ENCODE measurements at places on chromosomes 3 and 15. TPM values are rescaled to one million over a fixed set of nuclear protein-coding genes. Genes with fewer than 3 reads are reported as not detected.

Gene ALG1L2
- total RNA-seq = not detected

Gene ACP3
- 65.7 TPM for total RNA-seq

Gene FBXW12
- total RNA-seq = not detected

Gene TTLL13
- total RNA-seq = not detected

Gene LRRN1
- total RNA-seq = 7.5 TPM

Gene HRG
- total RNA-seq = 0.30 TPM

DNA sequence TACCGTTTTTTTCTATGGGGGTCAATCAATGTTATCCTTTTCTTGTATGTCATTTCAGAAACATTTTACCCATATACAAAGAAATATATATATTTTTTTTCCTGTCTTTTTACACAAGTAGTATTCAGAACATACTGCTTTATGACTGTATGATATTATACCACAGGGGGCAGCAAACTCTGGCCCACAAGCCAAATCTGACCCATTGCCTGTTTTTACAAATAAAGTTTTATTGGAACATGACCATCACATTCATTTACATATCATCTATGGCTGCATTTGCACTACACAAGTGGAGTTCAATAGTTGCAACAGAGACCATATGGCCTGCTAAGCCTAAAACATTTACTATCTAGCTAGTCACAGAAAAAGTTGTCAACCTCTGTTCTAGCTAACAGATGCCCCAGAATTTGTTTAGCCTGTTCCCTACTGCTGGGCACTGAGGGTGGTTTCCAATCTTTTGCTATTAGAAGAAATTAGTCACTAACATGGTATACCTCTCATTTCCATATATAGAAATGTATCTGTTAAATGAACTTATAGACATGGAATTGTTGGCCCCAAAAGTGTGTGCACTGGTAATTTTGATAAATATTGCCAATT lies 57.7 kb downstream of the BFSP2 start:
- no peaks in the 10 kb centered on the region for H3K36me3 ChIP-seq
- no peak overlapping the region for H3K4me3 ChIP-seq
- peaks cover 23% of the 10 kb centered on the region for H3K4me1 ChIP-seq

GRCh38 chr3:141227752-141228151 lies 3.9 kb upstream of the PXYLP1 start:
- no peak overlapping the region for H3K27ac ChIP-seq
- H3K4me1 ChIP-seq = peaks cover 18% of the 10 kb centered on the region
- H3K27me3 ChIP-seq = no peaks in the 10 kb centered on the region
- DNase-seq = no peak

GRCh38 chr3:38254872-38255271 lies 10.7 kb upstream of the SLC22A13 start:
- H3K27me3 ChIP-seq = no peaks in the 10 kb centered on the region
- H3K4me3 ChIP-seq = no peak overlapping the region
- H3K27ac ChIP-seq = no peak overlapping the region
- DNase-seq = no peak
- H3K36me3 ChIP-seq = peaks cover 47% of the 10 kb centered on the region

GRCh38 chr3:179660872-179661271 lies 8.0 kb downstream of the USP13 start:
- no peaks in the 10 kb centered on the region for H3K4me1 ChIP-seq
- H3K27me3 ChIP-seq = no peaks in the 10 kb centered on the region
- DNase-seq = no peak
- H3K36me3 ChIP-seq = no peaks in the 10 kb centered on the region
- no peak overlapping the region for H3K4me3 ChIP-seq
